ENCODE measurements at places on chromosomes 6 and 20.

DNA sequence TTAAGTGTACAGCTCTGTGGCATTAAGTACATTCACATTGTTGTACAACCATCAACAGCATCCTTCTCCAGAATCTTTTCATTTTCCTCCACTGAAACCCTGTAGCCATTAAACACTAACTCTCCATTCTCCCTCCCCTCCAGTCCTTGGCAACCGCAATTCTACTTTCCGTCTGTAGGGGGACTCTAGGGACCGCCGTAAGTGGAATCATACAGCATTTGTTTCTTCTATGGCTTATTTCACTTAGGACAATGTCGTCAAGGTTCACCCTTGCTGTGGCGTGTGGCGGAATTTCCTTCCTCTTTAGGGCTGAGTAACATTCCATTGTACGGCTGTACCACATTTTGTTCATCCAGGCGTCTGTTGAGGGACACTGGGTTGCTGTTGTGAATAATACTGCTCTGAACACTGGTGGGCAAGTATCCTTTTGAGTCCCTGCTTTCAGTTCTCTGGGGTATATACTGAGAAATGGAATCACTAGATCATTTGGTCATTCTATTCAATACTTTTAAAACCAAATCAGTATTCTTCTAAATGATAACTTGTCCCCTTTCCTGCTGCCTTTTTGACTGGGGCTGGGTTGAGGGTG lies 50.7 kb downstream of the PPP1R3G start:
- peak; percentile 19 for DNase-seq

DNA sequence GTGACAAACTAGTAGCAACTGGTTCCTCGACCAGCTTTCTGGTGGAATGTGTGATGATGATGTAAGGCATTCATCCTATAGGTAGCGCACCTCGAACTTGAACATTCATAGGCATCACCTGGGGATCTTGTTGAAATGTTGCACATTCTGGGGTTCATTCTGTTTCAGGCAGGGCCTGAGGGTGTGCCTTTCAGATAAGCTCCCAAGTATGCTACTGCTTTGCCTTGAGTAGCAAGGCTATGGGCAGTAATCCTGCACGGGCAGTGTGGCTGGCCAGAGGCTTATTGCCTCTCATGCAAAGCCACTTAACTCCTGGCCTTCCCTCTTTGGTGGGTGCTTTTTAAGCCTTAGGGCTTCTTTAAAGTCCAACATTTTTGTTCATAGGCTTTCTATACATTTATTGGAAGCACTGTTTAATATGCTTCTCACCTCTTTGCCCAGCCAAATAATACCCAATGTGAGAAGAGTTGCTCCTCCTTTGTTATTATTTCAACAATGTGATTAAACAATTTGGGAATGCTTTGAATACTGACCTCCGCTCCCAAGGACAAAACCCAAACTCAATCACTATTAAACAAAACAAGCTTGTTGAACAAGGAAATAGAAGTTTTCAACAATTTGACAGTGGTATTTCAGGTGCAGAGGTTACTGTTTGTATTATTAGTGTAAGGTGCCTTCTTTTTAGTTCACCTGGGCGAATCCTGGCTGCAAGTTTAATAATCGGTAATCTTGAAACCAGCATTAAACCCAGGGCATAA lies 57.5 kb downstream of the JARID2 start:
- DNase-seq: no peak

GRCh38 chr6:57822896-57823358 lies 505.5 kb downstream of the PRIM2 start:
- DNase-seq: no peak

DNA sequence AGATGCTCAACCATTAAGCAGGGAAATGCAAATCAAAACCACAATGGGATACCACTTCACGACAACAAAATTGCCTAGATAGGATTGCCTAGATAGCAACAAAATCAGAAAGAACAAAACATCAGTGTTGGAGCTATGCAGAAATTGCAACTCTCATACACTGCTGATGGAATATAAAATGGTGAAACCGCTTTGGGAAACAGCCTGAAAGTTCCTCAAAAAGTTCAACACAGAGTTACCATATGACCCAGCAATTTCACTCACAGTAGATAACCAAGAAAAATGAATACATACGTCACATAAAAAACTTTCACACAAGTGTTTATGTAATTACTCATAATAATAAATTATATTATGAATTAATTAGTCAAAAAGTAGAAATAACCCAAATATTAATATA lies 78.3 kb downstream of the MAFB start:
- no peak for DNase-seq

- DNase-seq: no peak
Measured at GRCh38 chr6:124753562-124754105, 208.6 kb upstream of the RNF217 start.

DNA sequence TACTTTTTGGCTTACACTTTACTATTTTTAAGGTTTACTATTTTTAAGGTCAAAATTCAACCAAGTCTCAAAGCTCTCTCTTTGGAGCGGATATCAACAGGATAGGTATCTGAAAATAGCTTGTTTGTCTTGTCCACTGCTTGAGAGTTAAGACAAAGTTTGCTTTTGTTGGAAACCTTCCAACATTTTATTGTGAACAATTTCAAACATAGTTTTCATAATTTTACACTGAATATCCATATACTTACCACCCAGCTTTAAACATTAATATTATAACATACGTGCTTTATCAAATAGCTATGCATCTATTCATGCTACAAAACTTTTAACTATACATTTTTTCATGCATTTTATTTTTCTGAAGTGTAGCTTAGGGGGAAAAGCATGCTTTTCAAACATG lies 109.9 kb downstream of the FYN start:
- DNase-seq: no peak

GRCh38 chr20:16699293-16699692 lies 30.5 kb upstream of the SNRPB2 start:
- DNase-seq: no peak

GRCh38 chr6:141463237-141463977 lies 669.3 kb upstream of the GJE1 start:
- no peak for DNase-seq

DNA sequence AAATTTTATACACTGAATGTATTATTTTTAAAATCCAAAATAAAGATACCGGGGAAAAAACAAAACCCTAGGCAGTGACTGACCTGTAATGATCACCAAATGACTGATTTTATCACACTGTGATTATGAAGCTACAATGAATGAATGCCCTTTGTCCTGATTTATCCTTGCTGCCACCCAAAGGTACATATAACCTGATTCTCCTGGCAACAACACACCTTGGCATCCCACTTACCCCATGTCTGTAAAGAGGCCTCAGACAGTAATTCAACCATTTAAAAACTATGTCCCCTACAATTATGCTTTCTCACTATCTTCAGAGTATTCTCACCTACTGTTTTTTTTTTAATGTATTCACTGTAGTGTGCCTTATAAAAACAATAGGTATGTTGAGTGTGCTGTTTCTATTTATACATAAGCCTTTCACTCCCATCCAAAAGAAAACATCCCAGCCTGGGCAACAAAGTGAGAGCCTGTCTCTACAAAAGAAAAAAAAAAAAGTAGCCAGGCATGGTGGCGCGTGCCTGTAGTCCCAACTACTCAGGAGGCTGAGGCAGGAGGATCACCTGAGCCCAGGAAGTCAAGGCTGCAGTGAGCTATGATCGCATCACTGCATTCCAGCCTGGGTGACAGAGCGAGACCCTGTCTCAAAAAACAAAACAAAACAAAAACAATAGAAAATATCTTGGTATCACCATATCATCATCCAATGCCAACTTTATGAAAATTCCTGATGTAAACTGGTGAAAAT lies 21.7 kb downstream of the B4GALT5 start:
- no peak for DNase-seq

All from activated T-cell treated with anti-CD3 and anti-CD28 coated beads for 4 hours (primary cell).